ENCODE measurements at places on chromosomes 2 and 18.
A peak's percentile ranks its signal among the peaks of the same experiment; 100 is the strongest.

DNA sequence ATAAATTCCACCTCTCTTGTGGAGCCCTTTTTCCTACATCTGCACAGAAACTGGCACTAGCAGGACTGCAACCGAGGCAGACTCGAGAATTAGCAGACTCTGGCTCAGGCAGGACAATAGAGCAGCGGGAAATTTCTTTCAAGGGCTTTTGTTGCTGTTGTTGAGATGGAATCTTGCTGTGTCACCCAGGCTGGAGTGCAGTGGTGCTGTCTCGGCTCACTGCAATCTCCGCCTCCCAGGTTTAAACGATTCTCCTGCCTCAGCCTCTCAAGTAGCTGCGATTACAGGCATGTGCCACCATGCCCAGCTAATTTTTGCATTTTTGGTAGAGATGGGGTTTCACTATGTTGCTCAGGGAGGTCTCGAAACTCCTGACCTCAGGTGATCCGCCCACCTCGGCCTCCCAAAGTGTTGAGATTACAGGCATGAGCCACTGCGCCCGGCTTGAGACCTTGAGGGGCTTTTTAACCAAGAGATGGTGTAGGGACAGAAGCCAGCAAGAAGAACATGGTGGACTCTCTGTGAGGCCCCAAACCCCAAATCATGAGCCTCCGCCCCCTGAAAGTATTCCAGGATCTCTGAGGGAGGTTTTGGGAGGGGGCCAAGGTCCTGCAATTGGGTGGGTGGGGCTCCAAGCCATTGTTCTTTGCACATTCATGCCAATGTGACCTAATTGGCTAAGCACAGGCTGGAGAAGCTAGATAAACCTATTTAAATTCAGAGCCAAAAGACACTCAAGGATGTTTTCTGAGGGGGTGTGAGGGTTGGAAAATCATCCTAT, 68.4 kb upstream of the MSH2 start:
- DNase-seq, result no peak

GRCh38 chr18:22432657-22433137, 15.0 kb upstream of the CTAGE1 start:
- DNase-seq, result peak; percentile 85

- no peak for DNase-seq
These were observed 322.4 kb downstream of the PTPRM start for GRCh38 chr18:7889515-7889914.

DNA sequence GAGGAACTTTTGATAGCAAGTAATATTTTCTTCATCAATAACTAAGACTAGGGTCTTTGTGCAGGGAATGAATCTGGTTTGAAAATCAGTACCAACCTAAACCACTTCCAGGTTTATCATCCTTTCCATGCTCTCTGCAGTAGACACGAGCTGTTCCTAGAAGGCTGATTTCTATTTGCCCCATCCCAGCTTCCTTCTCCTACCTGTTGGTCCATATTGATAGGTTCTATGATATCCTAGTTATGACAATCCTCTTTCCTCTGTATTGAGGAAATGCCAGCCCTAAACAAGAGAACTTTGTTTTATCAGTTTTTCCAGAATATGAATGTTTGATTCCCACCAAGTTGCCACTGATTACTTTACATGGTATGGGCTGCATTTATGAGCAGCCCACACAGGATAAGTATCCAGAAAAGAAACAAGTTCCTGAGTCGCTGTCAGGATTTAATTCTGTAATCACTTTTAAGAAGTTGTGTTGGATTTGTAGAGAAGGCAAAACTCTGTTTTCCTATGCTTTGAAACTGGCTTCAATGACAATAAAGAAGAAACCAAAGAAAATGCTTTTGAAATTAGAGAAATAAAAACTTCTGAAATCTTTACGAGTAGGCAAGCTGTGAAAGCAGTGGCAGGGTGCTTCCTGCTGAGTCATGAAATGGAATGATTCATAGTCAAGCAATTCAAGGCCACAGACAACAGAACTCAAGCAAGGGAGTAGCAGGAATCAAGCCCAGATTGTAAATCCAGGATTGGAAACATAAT, 37.3 kb upstream of the TANK start:
- DNase-seq, result peak; percentile 96

- no peak for DNase-seq
These were observed 38.1 kb downstream of the RALB start for GRCh38 chr2:120290737-120291136.

DNA sequence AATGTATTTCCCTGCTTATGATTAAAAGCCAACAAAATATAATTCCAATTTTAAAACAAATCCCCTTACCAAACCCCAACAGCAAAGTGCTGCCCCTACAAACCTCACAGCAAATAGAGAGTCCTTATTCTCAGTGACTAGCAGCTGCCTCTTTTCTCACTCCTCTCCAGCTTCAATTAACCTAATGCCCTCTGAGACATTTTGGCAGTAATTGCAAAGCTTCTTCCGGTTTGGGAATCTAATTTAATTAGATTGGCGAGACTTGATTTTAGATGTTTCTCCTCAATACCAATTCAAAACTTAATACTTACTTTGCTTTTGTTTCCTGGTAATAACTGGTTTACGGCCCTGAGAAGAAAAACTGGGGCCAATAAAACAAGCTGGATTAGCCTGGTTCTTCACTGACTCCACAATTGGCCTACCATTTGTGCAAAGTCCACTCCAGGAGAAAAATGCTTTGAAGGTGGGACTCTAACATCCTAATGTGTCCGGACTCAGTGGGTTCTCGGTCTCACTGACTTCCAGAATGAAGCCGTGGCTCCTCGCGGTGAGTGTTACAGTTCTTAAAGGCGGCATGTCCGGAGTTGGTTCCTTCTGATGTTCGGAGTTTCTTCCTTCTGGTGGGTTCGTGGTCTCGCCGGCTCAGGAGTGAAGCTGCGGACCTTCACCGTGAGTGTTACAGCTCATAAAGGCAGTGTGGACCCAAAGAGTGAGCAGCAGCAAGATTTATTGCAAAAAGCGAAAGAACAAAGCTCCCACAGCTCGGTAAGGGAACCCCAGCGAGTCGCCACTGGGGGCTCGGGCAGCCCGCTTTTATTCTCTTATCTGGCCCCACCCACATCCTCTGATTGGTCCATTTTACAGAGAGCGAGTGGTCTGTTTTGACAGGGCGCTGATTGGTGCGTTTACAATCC, 52.8 kb downstream of the SLC35F5 start:
- no peak for DNase-seq

Data from fibroblast of skin of abdomen (primary cell).